ENCODE measurements at places on chromosomes 3 and 15.

GRCh38 chr3:190097617-190098016 is 23.1 kb downstream of the P3H2 start:
- DNase-seq, result no peak

GRCh38 chr15:95261546-95261945 is 1030.2 kb downstream of the MCTP2 start:
- DNase-seq, result no peak

DNA sequence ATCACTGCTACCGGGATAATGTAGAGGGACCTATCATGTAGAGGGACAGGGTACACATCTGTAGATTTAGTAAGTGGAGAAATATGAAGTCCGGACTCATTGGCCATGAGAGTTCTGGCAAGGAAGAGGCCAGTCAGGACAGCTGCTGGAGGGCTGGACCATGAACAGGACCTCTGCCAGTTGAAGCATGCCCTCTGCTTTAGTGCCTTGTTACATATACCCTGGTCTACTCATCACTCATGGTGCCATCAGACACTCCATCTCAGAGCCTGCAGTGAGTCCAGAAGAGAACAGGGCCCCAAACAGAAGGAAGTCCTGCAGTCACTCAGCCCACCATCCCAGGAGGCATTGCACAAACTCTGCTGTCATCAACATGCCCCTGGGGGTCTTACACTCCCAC is 54.7 kb upstream of the CA12 start:
- no peak for DNase-seq

DNA sequence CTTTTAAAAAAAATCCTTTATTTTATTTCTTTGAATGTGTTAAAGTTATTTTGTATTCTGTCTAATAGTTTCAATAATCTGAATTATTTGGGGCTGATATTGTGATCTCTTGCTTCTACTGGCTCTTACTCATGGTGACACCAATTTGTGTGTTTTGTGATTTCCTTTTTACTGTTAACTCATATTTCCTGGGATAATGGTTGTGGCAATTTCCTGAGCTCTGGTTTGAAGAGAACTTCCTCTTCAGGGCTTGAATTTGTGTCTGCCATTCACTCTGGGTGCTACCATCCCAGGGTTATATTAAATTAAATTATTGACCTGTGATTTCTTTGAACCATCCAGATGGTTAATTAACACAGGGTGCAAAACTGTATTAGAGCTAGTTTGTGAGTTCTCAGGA is 60.4 kb upstream of the RNF7 start:
- DNase-seq, result no peak

DNA sequence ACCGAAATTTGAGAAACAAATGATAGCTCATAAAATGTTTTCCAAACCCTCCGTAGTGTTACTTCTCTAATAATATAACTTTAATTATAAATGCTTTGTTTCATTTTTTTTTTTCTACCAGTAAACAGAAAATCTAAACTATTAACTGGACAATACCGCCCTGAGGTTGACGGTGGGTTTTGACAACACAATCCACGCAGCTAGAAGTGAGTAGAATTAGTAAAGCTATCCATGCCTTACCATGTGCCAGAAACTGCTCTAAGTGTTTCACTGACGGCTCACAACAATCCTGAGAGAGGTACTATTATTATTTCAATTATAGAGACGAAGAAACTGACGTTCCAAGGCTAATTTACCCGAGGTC is 410 bp downstream of the NDUFAF1 start:
- no peak for DNase-seq

- no peak for DNase-seq
Observed at GRCh38 chr3:97910931-97911351, 61.3 kb downstream of the RIOX2 start.

GRCh38 chr3:20391644-20392043 is 205.6 kb upstream of the SGO1 start:
- no peak for DNase-seq

DNA sequence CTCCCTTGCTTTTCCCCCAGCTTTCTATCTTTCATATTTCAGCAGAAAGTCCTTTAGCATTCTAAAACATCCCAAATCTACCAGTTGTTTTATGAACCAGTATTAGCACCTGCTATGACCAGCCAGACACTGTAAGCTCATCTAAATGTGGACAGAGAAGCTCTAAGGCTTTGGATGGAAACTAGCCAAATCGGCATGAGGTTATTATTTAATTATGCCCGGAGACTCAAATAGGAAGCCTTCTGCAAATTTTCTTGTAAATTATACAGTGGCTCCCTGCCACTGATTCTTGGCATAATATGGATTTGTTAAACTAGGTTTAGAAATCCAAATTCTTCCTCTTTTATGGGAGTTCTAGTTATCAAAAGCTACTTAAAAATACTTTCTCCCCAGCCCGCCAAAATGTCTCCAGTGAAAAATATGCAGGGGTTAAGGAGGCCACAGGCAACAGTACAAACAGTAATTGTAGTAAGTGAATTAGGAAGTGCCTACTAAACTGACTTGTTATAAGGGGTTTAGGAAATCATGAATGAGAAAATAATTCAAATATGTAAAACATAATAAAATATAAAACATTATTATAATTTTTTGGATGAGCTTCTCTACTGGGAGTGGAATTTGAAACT is 15.4 kb downstream of the MYH15 start:
- DNase-seq, result no peak

- no peak for DNase-seq
Observed at GRCh38 chr15:85672332-85673084, 122.2 kb downstream of the KLHL25 start.
